ENCODE measurements at places on chromosomes 4 and X.

DNA sequence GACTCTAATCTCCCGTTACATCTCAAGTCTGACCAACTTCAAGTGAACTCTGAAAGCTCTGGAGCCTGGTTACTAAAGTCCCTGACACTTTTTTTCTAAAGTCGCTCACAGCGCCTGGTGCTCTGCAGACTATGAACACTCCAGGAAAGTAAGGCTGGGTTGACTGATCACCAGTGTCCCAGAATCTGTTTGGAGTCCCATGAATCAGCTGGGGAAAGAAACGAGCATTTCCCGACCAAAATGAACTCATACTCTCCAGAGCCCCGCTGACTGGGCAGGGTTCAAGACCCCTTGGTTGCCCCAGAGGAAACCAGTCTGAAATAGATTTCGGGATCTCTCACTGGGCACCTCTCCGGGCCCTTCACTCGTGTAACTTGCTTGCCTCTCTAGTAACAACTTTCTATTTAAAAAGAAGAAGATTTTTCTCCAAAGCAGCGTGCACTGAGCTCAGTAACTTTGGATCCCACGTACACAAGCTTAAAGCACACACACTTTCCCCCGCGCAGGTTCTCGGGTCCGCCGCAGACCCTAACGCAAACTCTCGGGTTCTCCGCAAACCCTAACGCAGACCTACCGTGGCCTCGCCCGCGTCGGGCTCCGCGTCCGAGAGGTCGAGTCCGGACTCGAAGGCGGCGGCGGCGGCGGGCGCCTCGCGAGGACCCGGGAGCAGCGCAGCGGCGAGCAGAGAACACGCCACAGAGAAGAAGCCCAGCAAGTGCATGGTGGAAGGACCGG lies 964 bp downstream of the VEGFC start:
- DNase-seq, result no peak

GRCh38 chr4:65367306-65367705 lies 303.0 kb downstream of the EPHA5 start:
- no peak for DNase-seq

- DNase-seq, result no peak
Observed at GRCh38 chr4:103268746-103269145, 70.6 kb upstream of the CENPE start.

DNA sequence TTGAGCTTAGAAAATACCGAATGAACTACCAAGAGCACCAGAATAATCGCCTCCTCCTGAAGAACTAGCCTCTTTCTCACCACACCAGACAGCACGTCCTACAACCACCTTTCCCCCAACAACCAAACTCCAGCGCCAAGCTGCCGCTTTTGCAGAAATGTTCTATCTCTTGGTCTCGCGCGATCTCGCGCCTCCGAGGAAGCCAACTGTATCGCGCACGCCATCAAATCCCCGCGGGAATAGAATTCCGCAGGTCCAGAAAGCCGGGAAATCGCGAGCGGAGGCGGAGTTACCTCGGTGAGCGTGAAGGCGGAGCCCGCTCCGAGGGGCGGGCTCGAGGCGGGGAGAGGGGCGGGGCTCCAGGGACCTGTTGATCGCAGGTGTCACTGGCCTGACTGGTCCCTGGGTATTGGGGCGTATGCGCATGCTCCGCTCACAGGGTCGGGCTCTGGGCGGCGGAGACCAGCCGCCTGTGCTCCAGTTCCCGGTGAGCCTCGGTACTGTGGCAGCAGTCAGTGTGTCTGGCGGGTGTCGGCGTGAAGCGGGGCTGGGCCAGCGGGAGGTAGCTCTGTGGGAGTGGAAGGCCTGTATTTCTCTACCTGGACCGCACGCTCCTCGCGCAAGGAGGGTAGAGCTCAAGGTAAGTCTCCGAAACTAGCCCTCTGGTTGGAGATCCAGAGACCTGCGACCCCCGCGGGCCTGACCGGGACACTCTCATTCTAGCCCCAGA lies at the start of gene USP53:
Gene USP53 (plus strand): TSS at position 480 of the 730 bp plus-strand sequence. CDS start 27,047 bp downstream, outside the sequence.
- peak; percentile 96 for DNase-seq

DNA sequence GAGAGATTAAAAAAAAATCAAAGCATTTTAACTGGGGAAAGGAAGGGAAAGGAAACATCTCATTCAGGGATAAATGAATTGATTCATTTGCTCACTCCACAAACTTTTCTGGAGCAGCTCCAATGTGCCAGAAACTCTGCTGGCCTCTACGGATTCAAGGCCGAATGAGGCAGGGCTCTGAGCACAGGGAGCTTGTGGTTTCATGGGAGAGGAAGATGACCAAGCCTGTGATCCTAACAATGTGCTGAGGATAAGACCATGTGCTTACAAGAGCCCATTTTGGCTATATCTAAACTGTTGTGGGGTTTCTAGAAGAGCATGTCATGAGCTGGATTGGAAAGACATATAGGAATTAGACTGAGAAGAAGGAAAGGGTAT lies 137.5 kb downstream of the ZNF674 start:
- no peak for DNase-seq

DNA sequence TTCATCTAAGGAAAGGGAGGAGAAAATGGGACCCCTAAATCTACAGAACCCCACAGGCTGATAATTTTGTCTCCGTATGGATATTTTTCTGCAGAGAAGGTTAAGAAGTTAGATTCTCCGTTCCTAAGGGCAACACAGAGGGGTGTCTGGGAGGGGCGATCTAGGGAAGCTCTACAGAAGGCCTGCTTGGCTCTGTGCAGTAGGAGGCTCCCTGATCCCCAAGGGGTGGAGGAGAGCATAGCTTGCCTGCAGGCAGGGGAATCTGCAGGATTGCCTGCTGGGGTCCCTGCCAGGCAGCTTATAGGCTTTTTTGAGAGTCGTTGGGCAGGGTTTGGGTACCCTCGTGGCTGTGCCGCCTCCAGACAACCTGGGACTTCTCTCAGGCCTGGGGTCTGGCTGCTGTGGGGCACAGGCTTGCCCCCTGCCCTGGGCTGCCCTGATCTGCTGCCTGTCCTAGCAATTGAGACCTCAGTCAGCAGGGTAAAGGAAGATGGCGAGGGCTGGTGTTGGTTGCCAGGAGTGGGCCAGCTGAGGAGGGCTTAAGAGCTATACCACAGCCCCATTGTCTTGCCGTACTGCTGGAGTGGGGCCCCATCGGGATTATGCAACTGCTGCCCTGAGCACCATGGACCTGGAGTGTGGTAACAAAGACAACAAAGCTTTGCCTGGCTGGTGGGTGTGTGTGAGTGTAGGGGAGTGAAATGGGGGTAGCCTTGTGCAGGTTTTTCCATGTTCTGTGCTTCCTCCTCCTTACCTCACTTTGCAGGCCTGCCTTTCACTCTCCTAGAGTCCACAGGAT lies 74.1 kb downstream of the EFNB1 start:
- no peak for DNase-seq

DNA sequence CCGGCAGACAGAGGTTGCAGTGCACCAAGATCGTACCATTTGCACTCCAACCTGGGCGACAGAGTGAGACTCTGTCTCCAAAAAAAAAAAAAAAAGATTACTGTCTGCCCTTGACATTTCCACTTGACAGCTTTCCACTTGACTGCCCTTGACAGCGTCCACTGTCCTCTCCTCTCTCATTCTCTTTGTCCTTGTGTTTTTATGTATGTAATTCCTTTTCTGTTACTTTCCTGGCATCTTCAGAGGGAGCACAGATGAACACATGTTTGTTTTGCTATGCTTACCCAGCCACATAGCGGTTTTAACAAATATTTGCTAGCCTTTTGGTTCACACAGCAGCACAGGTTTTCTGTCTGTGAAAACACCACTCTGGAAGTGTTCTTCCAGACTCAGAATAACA lies 26.2 kb downstream of the SYAP1 start:
- DNase-seq, result no peak

GRCh38 chrX:124818764-124819163 lies 472.4 kb downstream of the SH2D1A start:
- no peak for DNase-seq

GRCh38 chr4:3766785-3767569 lies 792 bp downstream of the ADRA2C start:
- DNase-seq, result no peak

DNA sequence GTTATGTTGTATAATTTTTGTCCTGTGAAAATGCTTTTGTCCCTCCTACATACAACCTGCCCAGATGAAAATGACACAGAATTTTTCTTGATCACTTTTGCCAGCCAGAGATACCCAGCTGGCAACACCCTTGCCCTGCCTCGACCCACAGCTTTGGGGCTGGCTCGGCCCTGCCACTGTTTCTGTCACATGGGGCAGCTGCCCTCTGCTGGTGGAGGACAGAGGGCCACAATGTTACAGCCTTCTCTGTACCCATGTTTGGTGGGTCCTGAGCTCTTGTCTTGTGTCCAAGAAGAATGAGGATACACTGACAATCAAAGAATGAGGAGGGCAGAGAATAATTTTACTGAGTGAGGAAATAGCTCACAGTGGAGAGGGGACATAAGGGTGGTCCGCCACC lies 31.1 kb downstream of the BMP15 start:
- DNase-seq, result peak; percentile 0

DNA sequence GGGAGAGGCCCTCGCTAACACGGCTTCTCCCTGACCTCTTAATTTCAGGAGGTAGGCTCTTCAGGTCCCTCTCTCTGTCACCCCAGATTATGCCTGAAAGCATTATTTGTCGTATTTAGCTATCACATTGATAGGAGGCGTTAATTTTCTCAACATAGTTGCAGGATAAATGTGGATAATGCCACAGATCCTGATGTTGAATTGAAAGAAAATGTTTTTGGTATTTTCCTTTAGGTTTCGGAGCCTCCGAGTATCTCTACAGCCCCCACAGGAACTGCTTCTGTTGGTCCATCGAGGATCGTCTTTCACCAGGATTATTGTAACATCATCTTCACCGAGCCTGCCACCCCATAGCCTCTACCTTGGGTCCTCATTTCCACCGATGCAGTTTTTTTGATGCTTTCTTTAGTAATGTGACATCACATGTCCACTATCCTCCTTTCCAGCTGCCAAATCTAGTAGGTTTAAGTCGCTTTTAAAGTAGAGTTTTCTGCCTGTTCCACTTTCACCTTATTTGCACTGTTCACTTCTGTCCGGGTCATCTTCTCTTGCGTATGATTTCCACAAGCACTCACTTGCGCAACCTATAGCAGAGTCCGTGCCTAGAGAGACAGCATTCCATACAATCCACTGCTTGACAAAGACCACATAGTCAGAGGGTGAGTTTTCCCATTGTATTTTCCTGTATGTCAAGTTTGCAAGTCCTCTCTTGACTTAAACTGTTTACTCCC lies 665 bp downstream of the TIGD2 start:
- DNase-seq, result no peak

DNA sequence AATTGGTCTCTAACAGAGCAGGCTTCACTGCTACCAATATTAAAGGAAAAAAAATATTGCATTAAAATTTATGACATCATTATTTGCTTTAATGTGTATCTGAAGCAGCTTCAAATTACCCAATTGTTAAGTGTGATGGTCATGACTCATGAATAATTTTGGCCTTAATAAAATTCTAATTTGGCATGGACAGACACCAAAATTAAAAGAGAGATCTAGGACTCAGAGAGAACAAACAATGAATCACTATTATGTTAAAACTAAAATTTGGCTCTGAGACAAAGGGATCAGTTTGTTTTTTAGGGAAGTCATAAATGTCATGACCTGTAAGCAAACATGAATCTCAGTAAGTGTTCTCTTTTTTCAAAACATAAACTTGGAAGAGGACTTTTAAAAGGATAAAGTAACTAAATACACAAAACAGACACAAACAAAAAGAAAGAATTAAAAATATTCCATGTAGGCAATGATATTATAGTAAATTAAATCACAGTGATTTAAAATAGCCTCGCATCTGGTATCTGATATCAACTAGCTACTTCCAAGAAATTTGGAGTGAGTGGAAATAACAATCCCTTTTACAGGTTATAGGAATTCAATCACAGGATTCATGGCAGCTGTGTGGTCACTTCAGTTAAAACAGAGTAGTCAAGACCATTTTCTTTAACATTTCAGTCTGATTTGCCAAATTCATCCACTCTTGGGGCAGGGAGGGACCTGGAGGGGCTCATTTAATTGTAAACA lies 11.6 kb downstream of the VEGFC start:
- DNase-seq, result no peak

GRCh38 chrX:276581-277201 lies 4.5 kb upstream of the PLCXD1 start:
- DNase-seq, result no peak

- DNase-seq, result no peak
Observed at GRCh38 chr4:170079981-170080380, 9.8 kb downstream of the AADAT start.

DNA sequence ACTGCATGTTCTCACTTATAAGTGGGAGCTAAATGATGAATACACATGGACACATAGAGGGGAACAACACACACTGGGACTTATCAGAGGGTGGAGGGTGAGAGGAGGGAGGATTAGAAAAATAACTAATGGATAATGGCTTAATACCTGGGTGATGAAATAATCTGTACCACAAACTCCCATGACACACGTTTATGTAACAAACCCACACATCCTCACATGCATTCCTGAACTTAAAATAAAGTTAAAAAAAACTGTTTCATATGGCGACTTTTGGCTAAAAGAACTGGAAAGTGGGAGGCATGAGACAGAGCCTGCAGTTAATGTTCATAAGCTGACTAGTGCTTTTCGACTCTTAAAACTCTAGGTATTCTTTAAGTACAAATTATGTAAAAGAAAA lies 98.9 kb upstream of the NPFFR2 start:
- DNase-seq, result no peak

DNA sequence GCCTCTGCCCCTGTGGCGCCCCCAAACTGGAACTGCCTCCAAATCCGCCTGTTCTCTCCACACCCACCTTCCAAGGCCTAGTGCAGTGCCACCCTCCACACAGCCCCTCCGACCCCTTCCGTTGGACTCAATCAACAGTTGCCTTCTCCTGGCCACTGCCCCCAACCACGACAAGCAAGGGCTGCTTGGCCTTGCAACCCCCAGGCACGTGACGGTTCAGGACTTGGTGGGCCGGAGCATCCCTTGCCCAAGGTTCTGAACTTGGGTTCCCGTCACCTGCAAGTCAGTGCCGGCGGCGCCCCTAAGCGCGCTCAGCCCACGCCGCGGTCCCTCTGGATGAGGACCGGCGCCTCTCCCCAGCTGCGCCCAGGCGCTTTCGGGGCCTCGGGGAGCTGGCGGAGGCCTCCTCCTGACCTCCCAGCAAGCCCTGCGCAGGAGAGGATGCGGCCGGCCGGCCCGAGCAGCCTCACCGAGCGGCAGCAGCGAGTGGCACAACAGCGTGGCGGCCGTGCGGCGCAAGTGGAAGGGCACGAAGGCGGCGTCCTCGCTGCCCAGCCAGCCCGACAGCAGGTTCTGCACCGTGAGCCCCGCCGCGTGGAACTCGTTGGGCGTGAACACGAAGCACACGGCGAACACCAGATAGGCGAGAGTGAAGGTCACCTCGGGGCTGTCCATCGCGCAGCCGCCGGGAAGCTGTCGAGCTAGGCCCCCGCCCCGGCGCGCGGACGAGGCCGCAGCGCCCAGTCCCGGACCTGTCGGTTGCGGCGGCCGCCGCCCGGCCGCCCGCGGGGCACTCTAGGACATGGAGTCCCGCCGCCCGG lies 750 bp downstream of the TMEM129 start:
- peak; percentile 44 for DNase-seq

Data from stimulated activated CD4-positive, alpha-beta T cell treated with anti-CD3 and anti-CD28 coated beads, Interleukin-2, amount 100 ng/mL, for 48 hours (primary cell).